ENCODE measurements at places on chromosomes 3 and 15.

DNA sequence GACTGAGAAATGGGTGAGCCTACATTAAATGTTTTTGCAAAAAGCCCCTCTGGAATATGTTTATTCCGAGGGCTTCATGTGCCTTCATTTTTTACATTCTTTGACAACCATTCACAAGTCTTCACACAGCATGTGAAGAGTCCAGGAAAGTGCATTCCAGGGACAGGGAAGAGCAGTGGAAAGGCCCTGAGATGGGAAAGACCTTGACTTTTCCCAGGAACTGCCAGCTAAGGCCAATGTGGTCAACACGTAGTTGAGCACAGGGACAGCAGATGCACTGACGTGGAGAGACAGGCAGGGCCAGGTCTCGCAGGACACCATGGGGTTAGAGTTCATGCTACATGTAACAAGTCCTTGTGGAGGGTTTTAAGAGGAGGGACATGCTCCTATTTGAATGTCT, 21.7 kb downstream of the SSR3 start:
- no peak for DNase-seq

DNA sequence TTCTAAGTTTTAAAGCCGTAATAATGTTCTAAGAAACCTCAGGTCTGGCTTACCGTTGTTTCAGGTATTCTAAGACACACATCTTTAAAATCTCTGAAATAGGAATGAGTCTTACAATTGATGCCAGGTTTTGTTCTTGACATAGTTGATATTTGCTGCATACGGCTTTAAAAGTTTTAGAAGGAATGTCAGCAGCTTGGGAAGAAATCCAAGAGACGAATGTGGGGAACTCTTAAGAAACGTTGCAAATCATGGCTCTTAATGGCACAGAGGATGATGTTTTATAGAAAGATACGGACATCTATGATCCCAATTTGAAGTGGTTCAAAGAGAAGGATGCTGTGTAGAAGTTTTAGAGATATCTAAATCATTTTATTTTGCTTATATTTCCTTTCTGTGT, 11.5 kb downstream of the NUDT16 start:
- DNase-seq, result no peak

- DNase-seq, result no peak
Observed at GRCh38 chr3:106247902-106248684, 379.3 kb upstream of the CBLB start.

GRCh38 chr3:185605566-185605965, 19.5 kb downstream of the SENP2 start:
- DNase-seq, result no peak

GRCh38 chr3:194607592-194608389, 25.4 kb downstream of the TMEM44 start:
- DNase-seq, result no peak

- DNase-seq, result no peak
Observed at GRCh38 chr3:196948442-196949284, 6.3 kb upstream of the NCBP2 start.

DNA sequence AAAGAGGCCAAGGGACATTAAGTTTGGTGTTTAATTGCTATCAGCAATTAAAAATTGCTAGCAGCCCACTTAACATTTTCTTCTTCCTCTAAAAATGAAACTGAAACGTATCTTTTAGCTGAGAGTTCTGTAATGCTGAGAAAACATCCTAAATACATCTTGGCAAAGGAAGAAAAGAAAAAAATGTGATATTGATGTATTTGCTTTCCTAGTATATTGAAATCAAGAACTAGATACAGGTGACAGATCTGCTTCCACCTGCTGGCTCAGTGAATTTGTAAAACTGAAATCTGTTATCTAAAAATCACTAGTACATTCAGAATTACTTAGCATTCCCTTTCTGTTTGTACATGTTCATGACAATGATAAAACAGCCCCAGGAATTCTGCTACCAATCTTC, 283.2 kb downstream of the ZBTB20 start:
- DNase-seq, result no peak

DNA sequence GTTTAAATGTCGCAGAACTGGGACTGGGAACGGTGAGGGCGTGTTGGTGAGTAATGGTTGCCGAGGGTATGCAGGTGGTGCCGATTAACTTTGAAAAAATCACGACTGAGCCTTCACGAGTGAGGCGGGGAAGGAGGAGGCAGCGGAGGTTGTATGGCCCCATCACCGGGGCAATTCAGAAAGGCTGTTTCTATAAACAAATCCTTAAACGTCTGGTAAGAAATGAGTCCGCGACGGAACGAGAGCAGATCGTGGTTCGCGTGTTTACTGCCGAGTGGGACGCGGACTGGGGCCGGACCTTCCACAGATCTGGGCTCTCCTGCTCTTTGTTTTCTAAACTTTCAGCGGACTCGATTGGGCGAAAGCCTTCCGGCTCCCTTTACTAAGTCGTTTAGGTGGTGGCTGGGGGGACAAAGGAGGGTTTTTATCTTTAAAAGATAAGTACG, 2.7 kb downstream of the IGF1R start:
- no peak for DNase-seq

- no peak for DNase-seq
Observed at GRCh38 chr3:50161320-50161719, 6.2 kb downstream of the SEMA3F start.

DNA sequence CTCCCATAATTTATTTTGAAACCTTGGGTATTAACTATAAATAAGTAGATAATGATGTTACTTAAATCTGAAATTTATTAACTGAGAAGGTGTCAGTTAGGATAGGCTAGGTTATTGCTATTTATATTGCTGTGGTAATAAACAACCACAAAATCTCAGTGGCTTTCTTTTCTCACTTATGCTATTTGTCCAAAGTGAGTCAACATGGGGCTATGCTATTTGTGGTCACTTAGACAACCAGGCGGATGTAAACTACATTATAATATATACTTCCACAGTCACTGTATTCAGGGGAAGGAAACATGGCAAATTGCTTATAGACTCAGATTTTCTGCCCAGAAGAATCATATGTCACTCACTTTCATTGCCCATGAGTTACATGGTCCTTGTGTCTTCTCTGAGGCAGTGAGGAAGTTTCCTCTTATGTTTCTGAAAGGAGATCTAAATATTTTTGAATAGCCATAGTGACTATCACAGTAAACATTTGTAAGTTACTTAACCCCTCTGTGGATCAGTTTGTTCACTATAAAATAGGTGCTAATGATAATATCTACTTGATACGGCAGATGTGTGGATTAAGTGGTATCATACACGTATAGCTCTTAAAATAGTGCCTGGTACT, 19.8 kb downstream of the HMG20A start:
- no peak for DNase-seq

- DNase-seq, result no peak
Observed at GRCh38 chr3:159586571-159587202, 401.9 kb upstream of the IL12A start.

- no peak for DNase-seq
Observed at GRCh38 chr3:54856271-54856670, 71.6 kb downstream of the LRTM1 start.

Measured in GM12892 (cell line).